ENCODE measurements at places on chromosomes 7 and 10.

DNA sequence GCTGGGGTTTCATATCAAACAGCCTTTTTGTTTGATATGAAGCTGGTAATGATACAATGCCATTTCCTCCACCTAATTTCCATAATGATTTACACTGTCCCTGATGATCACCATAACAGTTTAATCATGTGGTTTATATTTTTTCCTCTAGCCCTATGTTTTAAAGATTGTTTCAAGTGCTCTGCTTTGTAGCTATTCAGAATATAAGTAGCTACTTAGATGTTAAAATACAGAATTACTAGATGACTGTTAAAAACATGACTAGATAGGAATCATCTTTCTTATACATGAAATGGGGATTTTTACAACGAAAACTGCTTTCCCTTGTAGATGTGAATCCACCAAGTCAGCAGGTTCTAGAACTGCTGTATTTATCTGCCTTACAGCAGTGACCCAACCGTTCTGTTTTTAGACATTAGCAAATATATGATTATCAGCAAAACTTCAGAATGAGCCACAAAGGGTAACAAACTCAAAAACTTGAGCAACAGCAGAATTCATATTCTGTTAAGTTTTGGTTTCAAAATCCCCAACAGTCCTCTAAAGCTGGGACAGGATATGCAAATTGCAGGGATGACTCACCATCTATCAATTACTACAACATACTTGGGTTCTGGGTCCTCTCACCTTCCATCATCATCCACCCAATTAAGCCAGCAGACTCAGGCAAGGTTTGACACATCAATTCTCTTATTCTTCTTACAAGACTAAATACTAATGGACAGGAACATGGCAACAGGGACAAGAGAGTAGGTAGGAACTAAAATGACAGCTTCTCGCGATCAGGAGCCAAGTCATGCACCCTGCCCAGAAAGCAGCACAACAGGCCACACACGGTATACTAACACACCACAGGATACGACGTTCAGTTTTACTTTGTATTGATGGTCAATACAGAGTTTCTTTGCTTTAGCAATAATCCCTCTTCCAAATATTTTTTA, 83.9 kb downstream of the PIP4K2A start:
- DNase-seq: no peak

DNA sequence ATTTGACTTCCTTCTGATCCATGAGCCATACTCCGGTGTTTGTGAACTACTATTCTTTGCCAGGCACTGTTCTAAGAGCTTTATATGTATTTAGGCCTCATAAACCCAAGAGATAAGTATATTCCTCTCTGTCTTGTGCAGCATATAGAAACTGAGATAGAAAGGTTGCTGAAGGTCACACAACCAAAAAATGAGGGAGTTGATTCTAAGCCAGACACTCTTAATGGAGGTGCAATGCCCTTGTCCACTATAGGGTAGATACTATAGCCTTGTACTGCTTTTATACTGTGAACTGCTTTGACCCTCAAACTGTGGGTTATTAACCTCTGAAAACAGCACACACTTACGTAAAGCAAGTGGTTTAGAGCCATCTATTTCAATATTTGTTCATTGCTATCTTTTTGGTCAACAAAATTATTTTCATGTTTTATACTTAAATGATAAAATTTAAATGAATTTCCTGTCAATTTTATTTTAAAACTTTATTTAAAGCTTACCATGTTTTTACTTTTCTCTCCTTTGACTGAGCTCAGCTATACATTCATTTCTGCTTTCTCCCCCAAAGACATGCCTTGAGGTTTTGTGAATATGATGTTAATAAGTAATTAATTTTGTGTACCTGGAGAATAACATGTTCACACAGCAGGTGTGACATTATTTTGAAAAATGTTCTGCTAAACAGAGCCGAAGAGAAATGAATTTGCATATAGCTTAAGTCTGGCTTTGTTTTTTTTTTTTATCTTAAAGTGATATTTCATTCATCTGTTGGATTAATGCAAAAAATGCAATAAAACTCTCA, 687.3 kb downstream of the DNAJB9 start:
- no peak for DNase-seq

DNA sequence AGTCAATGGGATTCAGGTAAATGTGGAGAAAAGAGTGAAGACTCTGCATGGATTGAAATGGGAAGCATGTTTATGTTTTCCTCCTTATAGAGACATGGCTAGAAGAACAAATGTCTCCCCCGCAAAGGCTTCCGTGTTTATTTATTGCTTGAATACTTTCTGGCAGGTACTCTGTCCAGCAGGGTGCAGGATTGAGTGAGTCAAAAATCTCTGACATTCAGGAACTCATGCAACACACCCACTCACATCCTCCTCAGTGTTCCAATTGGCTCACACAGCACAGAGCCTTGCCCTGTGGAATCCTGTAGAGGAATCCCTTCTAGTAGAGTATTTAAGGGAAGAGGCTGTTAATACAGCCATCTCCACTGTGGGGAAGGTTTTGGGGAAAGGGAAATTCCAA, 290.3 kb upstream of the VWC2 start:
- DNase-seq: no peak

DNA sequence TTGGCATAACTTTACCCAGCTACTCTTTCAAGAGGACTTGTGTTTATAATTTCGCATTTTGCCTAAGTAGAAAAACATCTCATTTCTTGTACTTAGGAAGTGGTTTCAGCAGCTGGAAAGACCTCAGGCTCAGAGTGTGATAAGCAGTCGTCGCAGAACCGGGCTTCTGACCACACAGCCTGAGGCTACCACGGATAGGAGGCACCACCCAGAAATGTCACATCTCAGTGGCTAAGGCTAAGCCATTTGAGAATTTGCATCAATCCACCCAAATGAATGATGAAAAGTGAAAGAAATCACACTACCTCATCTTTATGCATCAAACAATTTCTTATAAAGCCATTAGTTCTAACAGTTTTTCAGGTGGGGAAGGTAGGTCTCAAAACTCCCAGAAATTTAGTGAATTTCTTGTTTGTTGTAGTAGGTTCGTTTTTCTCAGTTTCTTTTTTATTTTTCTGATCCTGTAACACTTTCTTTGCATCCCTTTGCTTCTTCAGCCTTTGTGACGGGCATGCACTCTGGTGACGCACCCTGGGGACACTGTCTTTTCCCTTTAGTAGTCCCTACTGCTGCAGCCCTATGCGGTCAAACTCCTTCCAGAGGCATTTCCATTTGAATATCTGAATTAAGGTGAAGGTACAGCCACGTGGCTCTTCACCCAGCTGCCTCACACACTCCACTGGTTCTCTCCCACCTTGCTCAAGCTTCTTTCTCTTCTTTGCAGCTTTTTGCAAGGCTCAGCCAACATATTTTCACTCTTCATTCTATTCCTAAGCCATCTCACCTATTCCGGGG, 68.5 kb downstream of the MAP3K8 start:
- DNase-seq: no peak

GRCh38 chr7:98472521-98472954, 71.6 kb upstream of the BAIAP2L1 start:
- no peak for DNase-seq

DNA sequence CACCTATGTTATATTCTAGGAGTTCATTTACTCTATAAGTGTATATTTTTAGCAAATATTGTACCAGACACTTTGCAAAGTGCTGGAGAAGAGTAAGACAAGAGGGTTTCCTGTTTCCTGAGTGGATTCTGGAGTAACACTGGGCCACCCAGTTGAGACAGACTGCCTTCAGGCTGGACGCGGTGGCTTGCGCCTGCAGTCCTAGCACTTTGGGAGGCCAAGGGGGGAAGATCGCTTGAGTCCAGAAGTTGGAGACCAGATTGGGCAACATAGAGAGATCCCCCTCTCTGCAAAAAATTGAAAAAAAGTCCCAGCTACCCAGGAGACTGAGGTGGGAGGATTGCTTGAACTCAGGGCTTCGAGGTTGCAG, 772 bp upstream of the ZSCAN25 start:
- no peak for DNase-seq

DNA sequence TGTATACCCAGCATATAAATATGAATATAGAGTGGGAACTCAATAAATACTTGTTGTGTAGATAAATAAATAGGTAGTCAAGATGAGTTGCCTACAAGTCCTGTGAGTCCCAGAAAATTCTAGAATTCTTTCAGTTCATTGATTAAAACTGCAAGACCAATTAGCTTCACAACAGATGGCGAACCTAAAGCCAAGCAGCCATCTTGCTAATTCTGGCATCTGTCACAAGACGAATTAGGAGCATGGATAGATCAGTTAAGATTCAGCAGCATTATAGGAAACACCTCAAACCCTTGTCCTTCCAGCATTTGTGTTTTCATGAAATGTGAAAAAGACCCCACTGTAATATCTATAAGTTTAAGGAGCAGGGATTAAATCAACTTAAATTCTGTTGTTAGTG, 552.7 kb downstream of the MAGI2 start:
- no peak for DNase-seq

DNA sequence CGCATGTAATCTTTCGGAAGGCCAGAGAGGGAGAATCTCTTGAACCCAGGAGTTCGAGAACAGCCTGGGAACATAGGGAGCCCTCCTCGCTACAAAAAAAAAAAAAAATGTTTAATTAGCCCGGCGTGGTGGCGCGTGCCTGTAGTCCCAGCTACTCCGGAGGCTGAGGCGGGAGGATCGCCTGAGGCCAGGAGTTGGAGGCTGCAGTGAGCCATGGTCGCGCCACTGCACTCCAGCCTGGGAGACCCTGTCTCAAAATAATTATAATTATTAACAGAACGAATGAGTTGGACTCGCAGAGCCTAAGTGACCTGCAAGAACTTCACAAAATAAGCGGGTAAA, 794 bp downstream of the PCGF6 start:
- DNase-seq: no peak

DNA sequence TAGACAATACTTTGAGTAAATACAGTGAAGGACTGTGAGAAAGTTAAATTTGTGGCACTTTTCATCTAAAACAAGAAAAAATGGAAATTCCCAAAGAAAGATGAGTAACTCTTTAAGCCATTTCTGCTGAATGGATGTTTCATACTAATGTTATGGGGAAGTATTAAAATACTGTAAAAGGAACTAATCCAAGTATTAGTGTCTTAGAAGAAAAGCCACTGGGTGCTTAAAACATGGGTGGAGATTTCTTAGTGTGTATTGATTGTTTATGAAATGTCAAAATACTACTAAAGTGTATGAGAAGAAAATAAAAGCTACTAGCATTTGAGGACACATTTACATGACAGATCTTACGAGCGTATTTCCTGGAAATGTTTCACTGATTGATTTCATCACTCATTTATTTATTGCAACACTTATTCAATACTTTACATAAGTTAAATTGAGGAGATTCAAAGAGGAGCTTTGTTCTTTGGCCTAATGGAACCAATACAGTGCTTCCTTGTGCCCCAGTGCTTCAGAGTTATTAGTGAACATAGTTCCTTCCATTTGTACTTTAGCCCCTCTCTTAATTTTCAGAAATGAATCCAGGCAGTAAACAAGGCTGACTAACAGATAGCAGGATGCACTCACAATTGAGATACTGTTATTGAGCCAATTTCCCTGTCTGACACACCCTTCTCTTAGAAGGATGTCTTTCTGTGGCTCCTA, 155.5 kb upstream of the AHR start:
- DNase-seq: no peak

- no peak for DNase-seq
Observed at GRCh38 chr7:66281678-66282590, 76.8 kb downstream of the TPST1 start.

DNA sequence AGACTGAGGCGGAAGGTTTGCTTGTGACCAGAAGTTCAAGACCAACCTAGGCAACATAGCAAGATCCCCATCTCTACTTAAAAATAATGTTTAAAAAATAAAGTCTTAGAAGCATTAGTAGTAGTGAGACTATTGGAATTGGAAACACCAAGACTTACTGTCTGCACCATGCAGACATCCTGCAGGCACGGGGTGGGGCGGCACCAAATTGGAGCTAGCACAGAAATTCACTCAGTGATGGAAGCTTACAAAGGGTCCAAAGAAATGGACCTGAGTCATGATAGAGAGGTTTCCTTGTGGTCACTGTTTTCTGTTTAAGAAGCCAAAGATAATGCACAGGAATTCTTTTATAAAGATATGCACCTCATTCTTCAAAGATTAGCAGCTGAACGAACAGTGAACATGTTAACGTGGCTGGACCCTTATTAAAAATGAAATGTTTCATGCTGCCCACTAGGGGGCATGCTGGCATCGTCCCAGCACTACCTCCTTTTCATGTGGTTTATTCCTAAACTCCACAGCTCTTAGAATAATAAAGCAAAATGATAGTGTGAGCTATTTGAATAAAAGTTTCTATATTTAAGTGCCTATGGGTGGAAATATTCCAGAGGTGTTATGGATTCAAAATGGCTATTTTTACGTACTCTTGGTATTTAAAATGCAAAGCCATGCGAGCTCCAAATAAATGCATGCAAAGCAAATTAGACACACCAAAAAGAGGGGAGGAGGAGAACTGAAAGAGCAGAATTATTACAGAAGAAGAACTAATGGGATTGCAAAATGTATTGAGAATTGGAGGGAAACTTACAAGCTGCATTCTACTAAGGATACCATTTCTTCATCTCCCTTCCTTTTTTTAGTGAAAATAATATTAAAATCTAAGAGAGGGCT, 28.6 kb downstream of the PDSS1 start:
- DNase-seq: no peak

- no peak for DNase-seq
Observed at GRCh38 chr7:151381348-151382078, 28.3 kb downstream of the WDR86 start.

DNA sequence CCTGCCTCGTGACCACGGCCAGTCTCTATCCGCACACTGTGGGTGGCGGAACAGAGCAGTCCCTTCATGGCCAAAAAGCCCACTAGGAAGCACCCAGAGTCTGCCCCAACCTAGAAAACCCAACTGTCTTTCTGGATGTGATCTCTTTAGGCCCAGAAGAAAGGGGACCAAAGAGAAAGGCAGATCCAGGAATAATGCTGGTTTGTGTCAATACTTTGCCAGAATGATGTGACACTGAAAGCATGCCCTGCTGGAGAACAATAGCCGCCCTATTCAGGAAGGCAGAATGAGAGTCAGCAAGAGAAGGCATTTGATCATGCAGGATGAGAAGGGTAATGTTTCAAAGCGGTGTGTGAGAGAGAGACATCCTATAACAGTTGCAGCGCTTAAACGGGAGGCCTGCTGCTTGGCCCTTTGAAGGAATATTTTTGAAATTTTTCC, 274.7 kb downstream of the USP6NL start:
- no peak for DNase-seq

DNA sequence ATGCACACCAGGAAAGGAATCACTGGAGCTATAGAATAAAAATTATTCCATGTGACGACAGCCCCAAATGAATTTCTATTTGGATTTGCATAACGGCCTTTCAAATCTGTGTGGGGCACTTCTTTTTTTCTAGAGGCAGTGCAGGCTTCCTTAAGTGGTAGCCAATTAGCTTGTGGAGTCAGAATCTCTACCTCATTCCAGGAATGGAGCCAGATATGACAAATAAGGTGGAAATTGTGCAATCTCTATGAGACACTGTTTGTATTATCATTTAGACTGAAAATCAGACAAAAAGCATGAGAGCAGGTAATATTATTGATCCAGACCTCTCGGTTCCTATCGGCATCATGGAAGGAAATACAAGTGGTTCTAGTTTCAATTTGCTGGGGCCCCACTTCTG, 78.7 kb downstream of the BEND7 start:
- DNase-seq: no peak
